HuH-7 (cell line): ENCODE measurements at places on chromosomes 6 and 20.

DNA sequence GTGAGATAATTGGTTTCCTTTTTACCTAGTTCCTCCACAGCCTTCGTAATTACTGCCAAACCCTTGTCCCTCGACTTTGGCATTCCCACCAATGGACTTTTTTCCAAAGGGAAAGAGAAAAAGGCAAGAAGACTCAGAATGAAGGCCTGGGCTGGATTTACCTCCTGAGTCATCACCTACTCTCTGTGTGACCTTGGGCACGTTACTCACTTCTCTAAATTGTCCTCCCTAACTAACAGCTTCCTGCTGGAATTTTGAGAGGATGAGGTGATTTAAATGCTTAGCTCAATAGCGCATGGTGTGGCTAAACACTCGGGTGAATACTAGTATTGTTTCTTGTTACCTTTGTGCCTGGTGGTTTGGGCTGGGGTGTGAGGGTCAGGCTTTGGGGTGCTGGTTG lies 146.6 kb downstream of the DHX35 start:
- DNase-seq, result no peak

- DNase-seq, result peak; percentile 52
Observed at GRCh38 chr20:48697845-48698491, 129.8 kb downstream of the PREX1 start.

DNA sequence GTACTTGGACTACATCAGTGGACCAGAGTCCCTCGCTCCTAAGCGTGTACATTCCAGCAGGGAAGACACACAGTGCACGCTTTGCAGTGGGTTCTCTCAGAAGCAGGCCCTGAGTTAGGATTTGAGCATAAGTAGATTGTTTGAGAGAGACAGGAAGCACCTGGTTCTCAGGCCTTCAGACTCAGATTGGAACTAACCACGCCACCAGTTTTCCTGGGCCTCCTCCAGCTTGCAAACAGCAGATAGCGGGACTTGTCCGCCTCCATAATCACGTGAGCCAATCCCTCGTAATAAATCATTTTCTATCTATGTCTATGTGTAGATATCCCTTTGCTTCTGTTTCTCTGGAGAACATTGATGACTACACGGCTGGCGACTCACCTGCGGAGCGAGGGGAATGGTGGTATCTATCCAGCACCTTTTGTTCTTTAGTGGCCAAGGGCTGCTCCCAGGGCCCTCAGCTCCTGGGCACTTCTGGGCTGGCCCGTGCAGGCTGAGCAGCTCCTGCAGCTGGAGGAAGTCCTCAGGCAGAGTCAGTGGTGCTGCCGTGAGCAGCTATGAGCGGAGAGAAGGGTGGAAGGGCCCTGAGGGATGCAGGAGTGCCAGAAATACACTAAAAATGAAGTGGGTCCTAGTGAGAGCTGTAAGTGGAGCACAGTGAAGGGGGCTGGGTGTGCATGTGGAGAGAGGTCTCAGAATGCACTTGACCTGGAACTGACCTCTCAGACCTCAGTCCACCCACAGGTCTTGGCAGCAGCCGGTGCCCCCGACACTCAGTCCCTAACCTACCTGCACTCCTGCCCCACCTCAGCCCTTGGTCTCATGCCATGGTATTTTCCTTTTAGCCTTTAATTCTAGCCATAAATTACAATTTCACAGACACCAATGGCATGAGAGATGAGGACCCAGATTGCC lies 76.9 kb downstream of the STK35 start:
- DNase-seq, result no peak

DNA sequence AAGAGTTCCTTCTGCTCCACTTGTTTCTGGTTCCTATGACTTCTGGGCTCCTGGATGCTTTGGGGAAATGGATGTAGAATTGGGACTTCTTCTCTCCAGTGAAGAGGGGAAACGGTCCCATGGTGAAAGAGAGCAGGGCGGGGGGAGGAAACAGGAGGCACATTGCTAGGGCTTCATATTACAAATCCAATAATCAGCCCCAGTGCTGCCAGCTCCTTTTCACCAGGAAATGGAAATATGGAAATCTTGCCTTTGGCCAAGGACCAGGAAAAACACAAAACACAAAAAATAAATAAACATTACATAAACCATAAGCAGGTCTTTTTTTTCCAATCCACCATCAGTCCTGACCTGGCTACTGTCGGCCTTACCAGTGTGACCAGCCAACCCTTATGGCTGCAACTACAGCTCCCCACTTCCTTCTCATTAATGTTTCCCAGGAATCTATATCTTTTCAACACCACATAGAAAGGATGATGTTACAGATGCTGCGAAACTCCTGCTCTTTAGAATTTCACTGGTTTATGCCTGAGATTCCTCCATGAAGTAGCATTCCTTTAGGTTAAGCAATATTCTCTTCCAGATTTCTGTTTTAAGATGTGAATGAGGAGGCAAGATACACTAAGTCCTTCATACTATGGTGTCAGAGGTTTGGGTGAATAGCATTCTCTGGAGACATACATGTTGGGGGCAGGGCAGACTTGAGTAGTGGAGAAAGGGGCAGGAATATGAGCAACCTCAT lies 2.0 kb downstream of the PI3 start:
- DNase-seq, result no peak

GRCh38 chr6:20411953-20412681 lies 10.4 kb downstream of the E2F3 start:
- DNase-seq, result no peak

GRCh38 chr20:60518022-60518421 lies 559.8 kb downstream of the CDH26 start:
- no peak for DNase-seq

DNA sequence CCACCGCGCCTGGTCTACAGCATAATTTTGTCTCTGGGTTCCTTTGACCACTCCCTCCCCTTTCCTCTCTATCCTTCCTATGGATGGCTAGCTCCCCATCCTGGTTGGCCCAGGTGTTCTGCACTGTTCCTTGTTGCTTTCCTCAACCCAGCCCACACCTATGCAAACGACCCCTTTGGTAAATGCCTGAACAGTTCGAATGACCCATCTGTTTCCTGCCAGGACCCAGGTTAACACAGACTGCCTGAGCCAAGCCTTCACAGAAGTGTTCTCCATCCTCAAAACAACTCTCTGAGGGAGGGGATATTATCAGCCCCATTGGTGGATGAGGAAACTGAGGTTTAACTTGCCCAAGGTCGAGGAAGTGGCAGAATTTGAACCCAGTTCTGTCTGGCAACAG lies 44.8 kb upstream of the CCDC167 start:
- no peak for DNase-seq

DNA sequence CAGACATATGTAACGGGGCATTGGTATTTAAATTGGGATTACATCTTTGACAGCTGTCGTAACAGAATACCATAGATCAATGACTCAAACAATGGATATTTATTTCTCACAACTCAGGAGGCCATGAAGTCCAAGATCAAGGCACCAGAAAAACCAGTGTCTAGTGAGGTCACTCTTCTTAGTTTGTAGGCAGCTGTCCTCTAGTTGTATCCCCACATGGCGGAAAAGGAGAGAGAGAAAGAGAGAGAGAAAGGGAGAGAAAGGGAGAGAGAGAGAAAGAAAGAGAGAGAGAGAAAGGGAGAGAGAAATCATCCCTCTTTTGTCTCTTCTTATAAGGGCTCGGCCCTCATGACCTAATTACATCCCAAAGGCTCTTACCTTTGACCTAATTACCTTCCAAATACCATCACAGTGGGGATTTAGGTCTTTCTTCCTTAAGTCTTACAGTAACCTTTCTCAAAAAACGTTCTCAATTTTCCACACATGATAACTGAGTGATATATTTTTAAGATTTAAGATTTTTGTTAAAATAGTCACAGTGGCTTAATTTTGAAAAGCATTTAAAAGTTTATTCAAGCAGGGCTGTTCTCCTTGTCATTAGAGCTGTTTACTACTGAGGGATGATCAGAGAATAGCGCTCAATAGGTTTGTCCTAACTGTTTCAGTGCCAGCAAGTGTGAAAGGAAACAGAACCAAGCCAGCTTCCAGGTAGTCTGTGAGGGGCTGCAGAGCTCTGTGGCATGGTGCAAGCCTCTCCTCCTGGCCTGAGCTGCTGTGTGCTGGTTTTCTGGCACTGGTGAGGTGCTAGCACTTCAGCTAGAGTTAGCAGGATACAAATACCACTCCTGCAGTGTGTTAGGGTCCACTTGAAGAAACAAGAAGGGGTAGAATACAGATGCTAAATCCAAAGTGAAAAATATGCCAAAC lies 79.0 kb downstream of the IMPG1 start:
- DNase-seq, result no peak

GRCh38 chr20:38109591-38110524 lies 55.2 kb downstream of the TGM2 start:
- no peak for DNase-seq

GRCh38 chr6:10310330-10310653 lies 104.6 kb downstream of the TFAP2A start:
- no peak for DNase-seq

GRCh38 chr6:41419385-41419784 lies 84.0 kb downstream of the NCR2 start:
- no peak for DNase-seq

- DNase-seq, result no peak
Observed at GRCh38 chr20:62402456-62403150, 4.5 kb downstream of the CABLES2 start.

GRCh38 chr6:44386929-44387345 lies 569 bp upstream of the CDC5L start:
- DNase-seq, result no peak

DNA sequence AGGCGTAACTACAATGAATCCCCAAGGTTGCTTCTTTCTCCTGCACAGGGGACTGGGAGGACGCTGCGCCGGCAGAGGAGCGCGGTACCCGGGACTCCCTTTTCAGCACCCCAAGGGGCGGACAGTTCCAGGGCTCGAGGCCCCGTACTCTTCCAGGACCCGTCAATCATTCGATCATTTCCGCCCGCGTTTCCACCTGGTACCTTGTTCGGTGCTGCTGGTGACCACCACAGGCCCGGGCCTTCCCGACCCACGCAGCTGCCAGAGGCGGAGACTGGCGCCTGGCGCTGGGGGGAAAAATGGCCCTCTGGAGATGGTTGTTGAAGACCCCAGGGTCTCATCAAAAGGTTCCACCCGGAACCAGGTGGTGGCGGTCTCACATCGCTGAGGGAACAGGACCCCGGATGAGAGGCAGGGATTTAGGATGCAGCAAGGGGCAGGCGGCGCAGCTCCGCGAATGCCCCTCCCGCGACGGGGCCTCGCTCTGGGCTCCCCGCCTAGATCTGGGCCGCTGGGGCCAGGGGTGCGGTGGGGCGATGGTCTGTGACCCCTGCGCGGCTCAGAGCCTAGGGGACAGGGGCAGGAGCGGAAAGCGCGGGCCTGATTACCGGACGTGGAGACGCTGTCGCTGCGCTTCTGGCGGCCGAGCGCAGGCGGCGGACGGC lies 744 bp downstream of the VSX1 start:
- DNase-seq, result peak; percentile 68

GRCh38 chr6:131053546-131054240 lies 9.4 kb downstream of the EPB41L2 start:
- no peak for DNase-seq

GRCh38 chr6:21149470-21149869 lies 444.1 kb upstream of the SOX4 start:
- DNase-seq, result no peak

DNA sequence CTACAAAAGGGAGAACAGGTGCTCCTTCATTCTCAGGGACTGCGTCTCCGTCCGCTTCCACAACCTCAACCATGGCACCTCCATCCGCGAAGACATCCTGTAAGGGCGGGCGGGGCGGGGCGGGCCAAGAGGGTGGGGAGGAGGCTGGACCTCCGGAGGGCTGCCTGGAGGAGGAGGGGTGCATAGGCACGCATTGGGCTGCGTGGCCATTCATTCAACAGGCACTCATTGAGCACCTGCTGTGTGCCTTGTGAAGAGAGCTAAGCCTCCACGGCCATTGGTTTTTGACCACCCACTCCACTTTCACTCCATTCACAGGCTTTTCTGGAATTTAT lies 435 bp downstream of the ZSWIM3 start:
- peak; percentile 64 for DNase-seq

DNA sequence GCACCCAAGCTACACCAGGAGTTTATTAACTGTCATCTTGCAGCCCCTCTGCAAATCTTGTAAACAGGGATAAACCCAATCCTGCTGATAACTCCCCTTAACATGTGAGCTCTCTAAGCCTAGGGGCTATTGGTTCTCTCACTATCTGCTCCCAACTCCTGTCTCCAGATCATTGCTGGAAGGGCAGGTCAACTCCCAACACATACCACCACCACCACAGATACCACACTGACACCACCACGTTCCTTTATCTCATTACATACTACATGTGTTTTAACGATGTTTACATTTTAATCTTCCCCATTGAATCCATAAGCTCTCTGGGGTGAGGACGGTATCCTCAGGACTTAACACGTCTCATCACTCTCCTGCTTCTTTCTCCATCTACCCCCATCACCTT lies 51.8 kb downstream of the SIM1 start:
- no peak for DNase-seq

DNA sequence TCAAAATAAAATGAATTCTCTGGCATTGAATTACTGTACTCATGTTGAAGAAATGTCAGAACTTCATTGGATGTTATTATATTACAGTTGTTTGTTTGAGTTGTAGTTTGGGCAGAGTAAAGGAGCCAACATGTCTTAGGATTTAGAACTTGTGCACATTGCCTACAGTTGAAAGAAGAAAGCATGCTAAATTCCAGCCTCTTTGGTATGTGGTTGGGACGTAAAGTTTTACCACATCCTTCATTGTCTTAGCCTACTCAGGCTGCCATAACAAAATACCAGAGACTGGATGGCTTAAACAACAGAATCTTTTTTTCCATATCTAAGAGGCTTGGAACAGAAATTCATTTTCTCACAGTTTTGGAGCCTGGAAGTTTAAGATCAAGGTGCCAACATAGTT lies 42.4 kb downstream of the HFE start:
- DNase-seq, result no peak

GRCh38 chr20:40978761-40979160 lies 49.9 kb upstream of the TOP1 start:
- no peak for DNase-seq

DNA sequence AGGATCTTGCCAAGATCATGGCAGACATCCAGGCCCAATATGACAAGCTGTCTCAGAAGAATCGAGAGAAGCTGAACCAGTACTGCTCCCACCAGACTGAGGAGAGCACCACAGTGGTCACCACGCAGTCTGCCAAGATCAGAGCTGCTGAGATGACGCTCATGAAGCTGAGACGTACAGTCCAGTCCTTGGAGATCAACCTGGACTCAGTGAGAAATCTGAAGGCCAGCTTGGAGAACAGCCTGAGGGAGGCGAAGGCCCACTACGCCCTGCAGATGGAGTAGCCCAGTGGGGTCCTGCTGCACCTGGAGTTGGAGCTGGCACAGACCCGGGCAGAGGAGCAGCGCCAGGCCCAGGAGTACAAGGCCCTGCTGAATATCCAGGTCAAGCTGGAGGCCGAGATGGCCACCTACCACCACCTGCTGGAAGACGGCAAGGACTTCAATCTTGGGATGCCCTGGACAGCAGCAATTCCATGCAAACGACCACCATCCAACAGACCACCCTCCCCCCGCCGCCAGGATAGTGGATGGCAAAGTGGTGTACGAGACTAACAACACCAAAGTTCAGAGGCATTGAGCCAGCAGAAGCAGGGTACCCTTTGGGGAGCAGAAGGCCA lies 44.7 kb upstream of the GRM4 start:
- DNase-seq, result no peak
